GM04503 (cell line): ENCODE measurements at places on chromosomes 4 and X.
A peak's percentile ranks its signal among the peaks of the same experiment; 100 is the strongest.

DNA sequence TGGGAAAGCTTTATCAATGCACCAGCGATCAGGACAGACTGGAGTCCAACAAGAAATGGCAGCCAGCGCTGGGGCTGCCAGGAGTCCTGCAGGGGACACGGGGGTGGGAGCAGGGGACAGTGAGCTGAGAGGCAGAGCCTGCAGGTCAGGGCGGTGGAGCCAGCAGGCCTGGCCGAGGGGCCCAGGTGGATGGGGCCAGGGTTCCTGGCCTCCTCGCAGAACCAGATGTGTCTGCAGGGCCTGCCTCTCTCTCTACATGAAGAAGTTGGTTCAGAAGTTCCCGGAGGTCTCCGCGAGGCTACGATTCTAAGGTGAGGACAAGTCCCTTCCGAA, 63.6 kb downstream of the CPZ start:
- DNase-seq: no peak

DNA sequence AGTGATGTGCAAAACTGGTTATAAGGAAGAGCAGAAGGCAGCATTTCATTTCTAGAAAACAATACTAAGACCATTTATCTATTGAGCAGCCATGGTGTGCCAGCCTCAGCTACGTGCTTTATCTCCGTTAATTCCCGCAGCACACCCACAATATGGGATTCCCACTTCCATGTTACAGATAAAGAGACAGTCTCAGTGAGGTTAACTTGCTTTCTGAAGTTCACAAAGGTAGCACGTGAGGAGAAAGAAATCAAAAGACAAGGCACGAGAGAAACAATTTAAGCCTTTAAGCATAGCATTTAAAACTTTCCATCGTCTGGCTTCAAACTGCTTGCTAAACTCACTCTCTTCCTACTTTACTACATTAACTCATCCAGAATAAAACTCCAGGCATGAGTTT, 8.0 kb upstream of the RPL34 start:
- no peak for DNase-seq

GRCh38 chr4:85024671-85025070, 58.2 kb upstream of the WDFY3 start:
- DNase-seq: no peak

DNA sequence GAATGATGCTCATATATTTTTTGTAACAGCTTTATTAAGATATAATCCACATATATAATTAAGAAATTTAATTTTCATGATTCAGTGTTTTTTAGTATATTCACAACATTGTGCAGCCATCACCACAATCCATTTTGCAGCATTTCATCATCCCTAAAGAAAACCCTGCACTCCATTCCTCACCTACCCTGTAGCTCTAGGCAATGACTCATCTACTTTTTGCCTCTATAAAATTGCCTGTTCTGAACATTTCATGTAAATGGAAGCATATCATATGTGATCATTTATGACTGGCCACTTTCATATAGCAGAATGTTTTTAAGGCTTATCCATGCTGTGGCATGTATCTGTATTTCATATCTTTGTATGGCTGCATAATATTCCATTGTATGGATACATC, 339.9 kb downstream of the MAPK10 start:
- no peak for DNase-seq

DNA sequence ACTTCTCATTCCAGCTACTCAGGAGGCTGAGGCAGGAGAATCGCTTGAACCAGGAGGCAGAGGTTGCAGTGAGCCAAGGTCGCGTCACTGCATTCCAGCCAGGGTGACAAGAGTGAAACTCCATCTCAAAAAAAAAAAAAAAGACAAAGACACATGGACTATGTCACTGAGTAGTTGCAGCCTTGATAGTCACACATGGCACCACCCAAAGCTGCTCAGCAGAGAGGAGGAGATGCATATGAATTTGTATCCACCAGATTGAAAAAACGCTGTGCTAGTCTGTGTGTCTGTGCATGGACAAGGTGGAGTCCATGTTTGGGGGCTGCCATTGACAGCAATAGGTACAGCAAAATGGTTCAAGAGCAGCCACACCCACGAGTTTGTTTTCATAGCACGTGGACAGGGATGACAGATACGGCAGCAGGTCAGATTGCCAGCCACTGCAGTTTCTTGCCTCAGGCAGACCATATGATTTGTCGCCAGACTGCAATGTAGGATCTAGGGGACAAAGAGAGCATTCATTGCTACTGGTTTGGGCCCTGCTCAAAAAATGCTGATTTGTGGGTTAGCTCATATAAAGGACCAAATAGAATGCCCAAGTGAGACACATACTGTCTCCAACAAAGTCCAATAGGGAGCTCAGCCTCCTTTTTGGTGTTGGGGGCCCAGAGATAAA, 89.9 kb downstream of the CEP135 start:
- no peak for DNase-seq

GRCh38 chr4:2313366-2313765, 51.5 kb upstream of the MXD4 start:
- no peak for DNase-seq

- no peak for DNase-seq
These were observed 33.8 kb downstream of the PRKX start for GRCh38 chrX:3679669-3680068.

- DNase-seq: no peak
These were observed 2.5 kb upstream of the TMPRSS11D start for GRCh38 chr4:67886281-67886680.

DNA sequence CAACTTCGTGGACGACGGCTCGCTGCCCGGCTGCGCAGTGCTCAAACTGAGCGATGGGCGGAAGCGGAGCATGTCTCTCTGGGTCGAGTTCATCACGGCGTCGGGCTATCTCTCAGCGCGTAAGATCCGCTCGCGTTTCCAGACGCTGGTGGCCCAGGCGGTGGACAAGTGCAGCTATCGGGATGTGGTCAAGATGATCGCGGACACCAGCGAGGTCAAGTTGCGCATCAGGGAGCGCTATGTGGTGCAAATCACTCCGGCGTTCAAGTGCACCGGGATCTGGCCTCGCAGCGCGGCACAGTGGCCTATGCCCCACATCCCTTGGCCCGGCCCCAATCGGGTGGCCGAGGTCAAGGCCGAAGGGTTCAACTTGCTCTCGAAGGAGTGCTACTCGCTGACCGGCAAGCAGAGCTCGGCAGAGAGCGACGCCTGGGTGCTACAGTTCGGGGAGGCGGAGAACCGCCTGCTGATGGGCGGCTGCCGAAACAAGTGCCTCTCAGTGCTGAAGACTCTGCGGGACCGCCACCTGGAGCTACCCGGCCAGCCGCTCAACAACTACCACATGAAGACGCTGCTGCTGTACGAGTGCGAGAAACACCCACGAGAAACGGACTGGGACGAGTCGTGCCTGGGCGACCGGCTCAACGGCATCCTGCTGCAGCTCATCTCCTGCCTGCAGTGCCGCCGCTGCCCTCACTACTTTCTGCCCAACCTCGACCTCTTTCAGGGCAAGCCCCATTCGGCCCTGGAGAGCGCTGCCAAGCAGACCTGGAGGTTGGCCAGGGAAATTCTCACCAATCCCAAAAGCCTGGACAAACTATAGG, 1.5 kb downstream of the MAB21L2 start:
- DNase-seq: no peak

DNA sequence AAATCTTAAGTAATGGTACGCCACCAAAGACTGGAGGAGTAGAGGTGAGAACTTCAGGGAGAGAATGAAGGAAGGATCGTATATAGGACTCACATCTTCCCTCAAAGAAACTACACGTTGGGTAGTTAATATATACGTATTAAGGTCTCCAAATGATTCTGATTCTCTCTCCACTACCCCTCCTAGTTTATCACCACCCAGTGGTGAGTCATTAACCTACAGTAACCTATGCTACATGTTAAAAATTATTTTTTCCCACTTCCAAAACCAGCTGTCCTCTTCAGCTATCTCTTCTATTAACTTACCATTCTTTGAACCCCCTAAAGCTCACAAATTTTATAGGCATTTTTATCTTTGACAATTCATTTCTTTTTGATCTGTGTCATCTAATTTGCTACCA, 69.7 kb downstream of the RPS6KA6 start:
- no peak for DNase-seq

GRCh38 chrX:19760841-19761512, 126.4 kb downstream of the SH3KBP1 start:
- DNase-seq: no peak

GRCh38 chr4:141275834-141276233, 55.1 kb downstream of the ZNF330 start:
- DNase-seq: peak; percentile 96

- no peak for DNase-seq
These were observed 120.4 kb downstream of the CT47B1 start for GRCh38 chrX:120755066-120755846.

- no peak for DNase-seq
These were observed 17.3 kb upstream of the F11 start for GRCh38 chr4:186248643-186249042.

DNA sequence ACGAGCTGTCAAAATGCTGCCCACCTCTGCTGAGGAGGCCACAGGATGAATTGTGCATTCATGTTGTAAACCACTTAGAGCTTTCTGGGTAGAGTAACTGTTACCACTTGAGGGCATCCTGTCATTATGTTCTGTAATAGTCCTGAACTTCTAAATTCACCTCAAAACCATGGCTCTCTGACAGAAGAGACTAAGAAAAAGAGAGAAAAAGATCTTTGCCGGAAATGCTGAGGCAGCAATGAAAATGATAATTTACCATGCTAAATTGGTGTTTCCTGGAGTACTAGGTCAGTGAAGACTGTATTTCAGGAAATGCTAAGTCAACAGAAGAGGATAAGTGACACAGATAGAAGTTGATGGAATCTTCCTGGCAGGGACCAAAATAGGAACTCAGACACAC, 942.3 kb upstream of the SLIT2 start:
- no peak for DNase-seq

DNA sequence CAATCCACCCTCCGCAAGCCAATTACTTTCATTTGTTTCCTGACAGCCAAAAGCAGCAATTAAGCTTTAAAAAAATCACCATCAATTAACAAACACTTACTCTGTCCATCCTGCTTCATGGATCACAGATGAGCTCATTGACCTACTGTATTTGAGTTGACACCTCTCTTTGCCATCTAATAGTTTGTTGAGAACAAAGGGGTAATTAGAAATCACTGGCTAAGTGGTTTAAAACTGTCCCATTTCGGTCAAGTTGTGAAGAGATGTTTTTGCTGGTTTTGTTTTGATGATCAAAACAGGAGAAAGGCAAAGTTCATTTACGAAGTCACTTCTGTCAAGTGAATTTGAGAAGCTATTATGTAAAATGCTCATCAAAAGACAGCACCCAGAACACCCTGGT, 10.4 kb downstream of the SH3KBP1 start:
- DNase-seq: no peak

DNA sequence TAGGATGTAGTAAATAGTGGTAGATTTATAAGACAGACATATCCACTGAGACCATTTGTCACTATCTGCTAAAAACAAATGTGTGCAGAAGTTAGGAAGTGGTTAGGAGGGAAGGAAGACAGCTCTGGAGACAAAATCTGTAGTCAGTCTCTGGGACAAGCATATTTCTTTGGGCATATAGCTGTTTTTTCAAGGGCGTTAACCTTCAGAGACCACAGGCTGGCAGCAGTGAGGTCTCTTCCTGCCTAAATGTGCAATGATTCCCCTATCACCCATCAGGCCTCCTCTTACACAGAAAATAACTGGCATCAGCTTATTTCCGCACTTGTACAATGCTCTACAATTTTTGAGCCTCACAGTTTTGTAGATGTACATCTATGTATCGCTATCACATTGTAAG, 6.5 kb downstream of the TMEM150C start:
- DNase-seq: no peak

- no peak for DNase-seq
These were observed 82.3 kb upstream of the ADRA2C start for GRCh38 chr4:3683744-3684421.

DNA sequence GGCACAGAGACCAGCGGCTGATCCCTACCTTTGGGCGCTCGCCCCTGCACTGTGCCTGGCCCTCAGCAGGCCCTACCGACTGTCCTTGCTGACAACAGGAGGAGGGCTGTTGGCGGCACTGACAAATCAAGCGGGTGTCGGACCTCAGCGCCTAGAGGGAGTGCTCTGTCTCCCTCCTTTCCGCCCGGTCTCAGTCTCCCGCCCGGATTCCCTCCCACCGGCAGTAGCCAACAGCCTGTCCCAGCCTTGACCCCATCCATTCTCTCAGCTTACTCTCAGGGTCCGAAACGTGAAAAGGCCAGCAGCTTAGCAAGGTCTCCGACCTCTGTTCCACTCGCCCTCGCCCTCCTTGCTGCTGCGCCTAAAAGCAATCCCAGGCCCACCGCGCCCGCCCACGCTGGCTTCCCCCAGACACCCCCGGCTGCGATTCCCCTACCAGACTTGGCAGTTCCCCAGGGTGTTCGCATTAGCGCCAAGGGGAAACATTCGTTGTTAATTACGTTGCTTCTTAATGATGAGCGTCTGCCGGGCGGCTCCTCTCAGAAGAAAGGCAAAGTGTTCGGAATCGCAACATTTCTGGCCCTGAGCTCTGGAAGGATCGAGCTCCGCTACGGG, 96.2 kb downstream of the SOWAHB start:
- no peak for DNase-seq

DNA sequence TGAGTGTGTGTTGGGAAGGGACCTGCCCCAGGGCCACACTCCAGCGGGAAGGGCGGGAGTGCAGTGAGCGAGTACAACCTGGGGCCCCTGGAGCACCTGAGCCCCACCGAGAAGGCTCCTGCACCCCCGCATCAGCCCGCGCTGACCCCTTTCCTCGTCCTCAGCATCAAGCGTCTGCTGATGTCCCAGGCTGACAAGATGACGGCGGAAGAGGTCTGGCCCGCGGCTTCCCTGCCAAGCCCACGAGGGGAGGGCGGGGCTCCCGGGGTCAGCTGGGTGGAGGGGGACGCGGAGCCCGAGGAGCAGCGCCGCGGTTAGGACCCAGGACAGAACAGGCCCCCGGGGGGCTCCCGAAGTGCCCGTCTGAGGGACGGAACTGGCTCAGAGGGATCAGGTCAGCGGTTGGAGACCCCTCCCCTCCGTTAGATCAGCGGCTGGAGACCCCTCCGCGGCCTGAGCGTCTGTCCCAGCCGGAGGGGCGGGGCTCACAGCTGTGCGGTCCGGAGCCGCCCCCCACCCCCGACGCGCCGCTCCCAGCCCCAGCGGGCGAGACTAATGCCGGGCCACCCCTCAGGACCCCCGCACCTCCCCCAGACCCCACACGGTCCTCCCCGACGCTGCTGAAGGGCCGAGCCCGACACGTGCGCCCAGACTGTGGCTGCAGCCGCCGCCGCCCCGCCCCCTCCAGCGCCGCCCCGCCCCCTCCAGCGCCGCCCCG, 6.7 kb downstream of the MYL5 start:
- DNase-seq: no peak

- no peak for DNase-seq
These were observed at the start of gene VSIG4 for GRCh38 chrX:66039944-66040343. TSS of gene VSIG4 (minus strand) at chrX:66040080. CDS start at chrX:66039998, 82 bp downstream.

GRCh38 chr4:11105715-11106114, 323.0 kb downstream of the HS3ST1 start:
- DNase-seq: no peak

- DNase-seq: no peak
These were observed 22.0 kb upstream of the PPARGC1A start for GRCh38 chr4:23911675-23912455.

GRCh38 chr4:54274795-54275665, 45.9 kb downstream of the PDGFRA start:
- DNase-seq: no peak
